ENCODE measurements at places on chromosomes 1 and 21.

GRCh38 chr1:21857840-21858670 lies 46.0 kb downstream of the LDLRAD2 start:
- DNase-seq, result no peak

DNA sequence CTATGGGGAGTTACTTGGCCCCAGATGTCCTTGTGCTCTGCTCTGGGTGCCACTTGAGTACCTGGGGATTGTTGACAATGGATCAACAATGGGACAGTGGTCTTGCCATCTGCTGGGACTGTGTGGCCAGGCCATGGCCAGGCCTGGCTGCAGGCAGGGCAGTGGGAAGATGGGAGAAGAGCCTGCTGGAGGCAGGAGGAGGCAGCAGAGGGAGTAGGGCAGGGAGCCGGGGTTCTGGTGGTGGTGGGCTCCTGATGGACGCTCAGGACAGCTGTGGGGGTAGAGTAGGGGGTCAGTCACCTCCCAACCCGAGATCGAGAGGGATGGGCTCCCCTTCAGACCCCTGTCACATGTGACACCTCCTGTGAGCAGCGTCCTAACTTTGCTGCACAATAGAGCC lies 81.0 kb downstream of the ARHGEF10L start:
- no peak for DNase-seq

GRCh38 chr1:20470194-20470593 lies 15.8 kb downstream of the CAMK2N1 start:
- DNase-seq, result no peak

- no peak for DNase-seq
Measured at GRCh38 chr1:6922096-6922931, 137.1 kb downstream of the CAMTA1 start.

- DNase-seq, result no peak
Measured at GRCh38 chr1:168529518-168529917, 14.3 kb downstream of the XCL2 start.

- DNase-seq, result no peak
Measured at GRCh38 chr1:27601771-27602461, 2.0 kb downstream of the AHDC1 start.
